Stimulated activated CD4-positive, alpha-beta T cell treated with anti-CD3 and anti-CD28 coated beads, Interleukin-1b, Interleukin-23, amount 100 ng/mL, for 24 hours (primary cell): ENCODE measurements at places on chromosomes 3 and 15.

GRCh38 chr3:88057630-88058305 is 1.0 kb downstream of the CGGBP1 start:
- DNase-seq, result no peak

DNA sequence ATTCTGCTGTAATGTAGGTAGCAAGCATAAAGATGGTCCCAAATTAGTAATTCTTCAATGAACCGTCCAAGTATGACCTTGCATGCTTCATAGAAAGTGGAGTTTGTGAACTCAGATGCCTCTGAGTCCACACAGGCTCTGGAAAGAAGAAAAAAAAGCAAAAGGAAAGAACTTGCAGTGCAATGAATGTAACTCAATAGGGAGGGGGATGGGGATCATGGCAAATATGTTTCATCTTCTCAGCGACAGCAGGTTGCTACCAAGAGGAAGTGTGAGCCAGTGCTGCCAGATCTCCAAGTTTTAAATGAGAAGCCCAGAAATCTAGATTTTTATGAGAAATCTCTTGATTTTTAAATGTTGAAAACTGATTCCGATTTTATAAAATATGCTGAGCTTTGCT is 50.3 kb downstream of the IL20RB start:
- no peak for DNase-seq

DNA sequence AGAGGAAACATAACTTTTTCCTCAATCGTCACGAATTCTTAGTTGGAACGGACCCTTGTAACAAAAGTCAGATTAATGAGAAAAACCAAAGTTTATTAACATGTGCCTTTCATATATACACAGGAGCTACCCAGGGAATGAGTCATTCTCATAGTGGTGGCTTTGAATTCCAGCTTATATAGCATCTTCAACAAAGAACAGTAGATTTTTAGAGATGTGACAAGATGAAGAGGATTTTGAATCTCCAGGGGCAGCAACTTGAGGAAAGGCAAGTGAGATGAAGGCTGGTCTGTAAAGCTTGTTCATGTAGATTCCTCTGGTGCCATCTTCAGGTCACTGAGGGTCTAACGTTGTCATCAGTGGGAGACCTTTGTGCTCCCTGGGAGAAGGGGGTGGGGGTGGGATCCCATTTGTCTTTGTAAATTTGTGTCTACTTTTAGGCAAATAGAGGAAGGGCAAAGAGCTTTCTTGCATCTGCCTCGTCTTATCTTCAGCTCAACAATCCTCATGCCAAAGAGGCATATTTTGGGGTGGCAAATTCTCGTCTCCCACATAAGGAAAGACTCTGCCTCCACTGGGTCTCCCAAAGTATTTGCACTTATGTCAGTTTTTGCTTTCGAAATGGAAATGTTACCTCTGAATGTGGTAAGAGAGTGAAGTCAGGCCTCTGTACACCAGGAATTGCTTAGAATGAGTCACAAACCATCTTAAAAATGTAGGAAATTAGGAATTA is 29.5 kb downstream of the CLEC3B start:
- DNase-seq, result no peak

GRCh38 chr3:151459358-151459757 is 1.5 kb downstream of the IGSF10 start:
- DNase-seq, result no peak

- no peak for DNase-seq
Observed at GRCh38 chr15:50068016-50068415, 51.0 kb downstream of the ATP8B4 start.
